Mesothelial cell of epicardium (in vitro differentiated cells): ENCODE measurements at places on chromosomes 3 and 15. TPM values are rescaled to one million over a fixed set of nuclear protein-coding genes. Genes with fewer than 3 reads are reported as not detected.

Gene CD86
- total RNA-seq, result 0.33 to 0.47 TPM (median 0.34 TPM) in 3 replicates

- no peak for DNase-seq
Observed at GRCh38 chr3:48595526-48596121, 495 bp upstream of the COL7A1 start.

DNA sequence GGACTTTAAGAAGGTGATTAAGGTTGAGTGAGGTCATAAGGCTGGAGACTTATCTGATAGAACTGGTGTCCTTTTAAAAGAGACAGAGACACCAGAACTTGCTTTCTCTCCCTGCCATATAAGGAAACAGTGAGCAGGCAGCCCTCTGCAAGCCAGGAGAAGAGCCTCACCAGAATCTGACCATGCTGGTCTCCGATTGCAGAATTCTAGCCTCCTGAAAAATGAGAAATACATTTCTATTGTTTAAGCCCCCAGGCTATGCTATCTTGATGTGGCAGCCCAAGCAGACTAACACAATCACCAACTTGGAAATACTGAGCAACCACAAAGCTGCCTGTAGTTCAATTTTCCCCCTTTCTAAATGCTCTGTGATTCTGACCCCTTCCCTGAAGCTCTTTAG is 161.4 kb upstream of the RARB start:
- no peak for DNase-seq

DNA sequence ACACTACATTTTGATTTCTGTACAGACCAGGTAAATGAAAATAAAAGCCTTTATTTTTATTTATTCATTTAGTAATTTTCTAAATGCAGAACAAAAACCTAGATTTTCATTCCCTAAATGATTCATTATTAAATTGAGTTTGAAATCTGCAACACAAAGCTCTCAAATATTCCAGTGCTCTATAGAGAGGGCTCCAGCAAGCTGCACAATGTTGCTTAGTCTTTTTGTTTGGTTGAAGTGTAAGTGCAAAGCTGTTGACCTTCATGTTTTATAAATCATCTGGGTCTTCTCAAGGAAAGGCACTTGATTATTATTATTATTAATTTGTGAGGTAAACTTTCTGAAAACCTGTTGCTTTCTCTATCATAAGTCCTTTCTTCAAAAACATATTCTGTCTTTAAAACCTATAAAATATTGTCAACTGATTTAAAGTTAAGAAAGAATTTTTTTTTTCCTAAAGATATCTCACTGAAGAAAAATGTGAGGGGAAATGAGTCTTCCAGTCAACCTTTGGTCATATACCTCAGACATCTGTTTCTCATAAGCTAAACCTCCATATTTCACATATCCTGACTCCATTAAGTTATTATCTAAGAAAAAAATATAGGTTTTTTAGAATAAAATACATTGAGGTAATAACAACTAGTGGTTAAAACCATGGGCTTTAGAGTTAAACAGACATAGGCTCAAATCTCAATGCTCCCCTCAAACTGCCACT is 100.7 kb downstream of the ZIC4 start:
- DNase-seq, result no peak

DNA sequence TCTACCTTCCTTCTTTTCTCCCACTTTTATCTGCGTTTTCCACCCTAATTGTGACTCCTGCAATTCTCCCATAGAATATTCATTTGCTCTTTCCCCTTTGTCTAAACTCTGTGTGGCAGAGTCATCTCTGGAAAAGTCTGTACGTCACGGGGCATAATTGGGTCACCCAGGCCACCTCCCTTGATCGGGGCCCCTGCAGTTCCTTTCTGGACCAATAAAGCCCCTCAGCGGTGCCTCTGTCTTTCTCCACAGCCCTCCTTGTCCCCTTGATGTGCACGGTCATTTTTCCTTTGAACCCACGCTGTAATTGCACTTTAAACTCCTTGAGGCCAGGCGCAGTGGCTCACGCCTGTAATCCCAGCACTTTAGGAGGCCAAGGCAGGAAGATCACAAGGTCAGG is 10.7 kb downstream of the UPK1B start:
- DNase-seq, result no peak

- no peak for DNase-seq
Observed at GRCh38 chr15:63856711-63857460, 23.1 kb upstream of the HERC1 start.

DNA sequence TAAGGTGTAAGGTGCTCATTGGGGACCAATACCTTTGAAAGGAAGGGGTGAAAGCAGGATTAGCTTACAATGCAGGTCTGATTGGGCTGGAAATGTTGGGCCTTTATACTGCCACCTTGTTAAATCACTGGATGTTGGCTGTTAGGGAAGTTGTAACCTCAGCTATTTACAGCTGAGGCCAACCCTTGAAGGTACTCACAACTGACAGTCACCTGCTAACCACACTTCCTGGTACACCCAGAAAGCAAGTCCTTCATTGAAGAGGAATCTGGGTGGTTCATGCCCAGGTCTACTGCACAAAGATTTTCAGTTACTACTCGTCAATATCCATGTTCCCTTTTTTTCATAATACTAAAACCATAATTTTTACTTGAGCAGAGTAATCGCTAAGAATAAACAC is 65.4 kb upstream of the CLDN18 start:
- no peak for DNase-seq

DNA sequence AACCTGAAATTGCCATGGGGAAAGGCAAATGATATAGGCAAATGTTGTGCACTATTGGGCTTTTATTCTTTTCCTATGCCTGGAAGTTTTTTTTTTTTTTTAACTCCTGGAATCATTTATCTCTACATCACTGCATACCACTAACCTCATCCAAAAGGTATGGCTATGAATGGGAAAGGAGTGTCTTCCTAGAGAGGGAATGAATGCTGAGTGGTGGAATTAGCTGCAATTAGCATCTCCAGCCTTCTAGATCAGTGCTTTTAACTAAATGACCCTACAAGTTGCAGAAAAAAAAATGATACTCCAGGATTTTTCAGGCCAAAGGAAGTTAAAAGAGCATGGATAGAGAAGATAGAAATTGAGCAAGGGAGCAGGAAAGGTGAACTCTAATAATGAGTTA is 429.8 kb upstream of the PDZRN3 start:
- no peak for DNase-seq
